ENCODE measurements at places on chromosomes 3 and 15.

DNA sequence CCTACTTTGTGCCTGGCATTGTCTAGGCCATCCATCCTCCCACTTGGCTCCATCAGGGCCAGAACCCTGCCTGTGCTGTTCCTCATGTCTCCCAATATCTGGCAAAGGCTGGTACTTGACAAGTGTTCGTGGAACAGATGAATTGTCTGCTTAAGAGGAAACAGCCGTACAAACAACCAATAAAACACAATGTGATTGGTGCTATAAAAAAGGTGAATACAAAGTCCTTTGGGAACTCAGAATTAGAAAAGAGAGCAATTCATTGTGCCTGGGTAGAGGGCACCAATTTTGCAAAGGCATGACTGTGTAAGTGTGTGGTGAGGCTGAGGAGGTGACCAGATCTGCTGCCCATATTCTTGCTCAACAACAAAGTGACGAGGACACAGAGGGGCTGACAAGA is 164.5 kb upstream of the PPP2R3A start:
- no peak for DNase-seq

GRCh38 chr3:4294616-4295327 is 8.4 kb upstream of the SETMAR start:
- DNase-seq, result no peak

GRCh38 chr15:57686657-57687056 is 19.9 kb upstream of the POLR2M start:
- no peak for DNase-seq

DNA sequence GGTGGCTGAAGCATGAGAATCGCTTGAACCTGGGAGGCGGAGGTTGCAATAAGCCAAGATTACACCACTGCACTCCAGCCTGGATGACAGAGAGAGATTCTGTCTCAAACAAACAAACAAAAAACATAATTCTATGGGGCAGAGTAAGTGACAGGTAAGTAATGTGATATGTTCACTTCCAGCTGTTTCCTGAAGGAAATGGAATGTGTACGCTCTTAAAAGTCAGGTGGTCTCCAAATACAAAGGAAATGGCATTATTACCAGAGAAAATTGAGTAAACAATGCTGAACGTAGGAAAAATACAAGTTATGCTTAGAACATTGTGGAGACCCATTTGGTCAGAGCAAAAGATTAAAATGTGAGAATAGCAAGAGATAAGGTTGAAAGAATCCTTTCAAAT is 278.5 kb downstream of the SCAPER start:
- DNase-seq, result no peak

DNA sequence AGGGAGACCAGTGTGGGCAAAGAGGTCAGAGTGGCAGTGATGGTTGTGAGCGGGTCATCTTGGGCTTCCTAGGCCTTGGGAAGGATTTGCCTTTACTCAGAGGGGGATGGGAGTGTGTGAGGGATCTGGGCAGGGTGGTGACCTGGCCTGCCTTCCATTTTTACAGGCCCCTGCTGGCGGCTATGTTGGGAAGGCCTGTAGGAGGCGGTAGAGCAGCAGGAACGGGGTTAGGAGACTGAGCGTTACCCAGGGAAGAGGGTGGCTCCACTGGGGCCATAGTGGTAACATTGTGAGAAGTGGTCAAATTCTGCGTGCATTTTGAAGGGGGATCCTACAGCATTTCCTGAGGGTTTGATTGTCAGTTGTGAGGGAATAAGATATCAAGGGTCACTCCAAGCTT is 307.3 kb upstream of the CTDSPL start:
- no peak for DNase-seq

DNA sequence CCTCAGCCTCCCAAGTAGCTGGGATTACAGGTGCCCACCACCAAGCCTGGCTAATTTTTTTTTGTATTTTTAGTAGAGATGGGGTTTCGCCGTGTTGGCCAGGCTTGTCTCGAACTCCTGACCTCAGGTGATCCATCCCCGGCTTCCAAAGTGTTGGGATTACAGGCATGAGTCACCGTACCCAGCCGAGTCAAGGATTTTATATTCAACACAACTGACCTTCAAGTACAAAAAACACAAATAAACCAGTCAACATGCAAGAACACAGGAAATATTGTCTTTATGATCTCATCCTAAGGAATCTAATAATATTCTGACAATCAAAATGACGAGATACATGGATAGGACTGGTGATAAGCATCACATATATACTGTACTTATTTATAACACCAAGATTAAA is 37.9 kb downstream of the TJP1 start:
- DNase-seq, result no peak
